Renal pelvis (tissue), 12 donors: ENCODE measurements at places on chromosomes 7 and 10. TPM values are rescaled to one million over a fixed set of nuclear protein-coding genes. Genes with fewer than 3 reads are reported as not detected.

The OR2F2 gene
- not detected for polyA plus RNA-seq

The CRPPA gene
- 5.1 TPM for polyA plus RNA-seq

The AKR1D1 gene
- not detected for polyA plus RNA-seq

The PNLIPRP1 gene
- polyA plus RNA-seq = 0.24 TPM

The CYP2C19 gene
- polyA plus RNA-seq = 0.06 TPM

DNA sequence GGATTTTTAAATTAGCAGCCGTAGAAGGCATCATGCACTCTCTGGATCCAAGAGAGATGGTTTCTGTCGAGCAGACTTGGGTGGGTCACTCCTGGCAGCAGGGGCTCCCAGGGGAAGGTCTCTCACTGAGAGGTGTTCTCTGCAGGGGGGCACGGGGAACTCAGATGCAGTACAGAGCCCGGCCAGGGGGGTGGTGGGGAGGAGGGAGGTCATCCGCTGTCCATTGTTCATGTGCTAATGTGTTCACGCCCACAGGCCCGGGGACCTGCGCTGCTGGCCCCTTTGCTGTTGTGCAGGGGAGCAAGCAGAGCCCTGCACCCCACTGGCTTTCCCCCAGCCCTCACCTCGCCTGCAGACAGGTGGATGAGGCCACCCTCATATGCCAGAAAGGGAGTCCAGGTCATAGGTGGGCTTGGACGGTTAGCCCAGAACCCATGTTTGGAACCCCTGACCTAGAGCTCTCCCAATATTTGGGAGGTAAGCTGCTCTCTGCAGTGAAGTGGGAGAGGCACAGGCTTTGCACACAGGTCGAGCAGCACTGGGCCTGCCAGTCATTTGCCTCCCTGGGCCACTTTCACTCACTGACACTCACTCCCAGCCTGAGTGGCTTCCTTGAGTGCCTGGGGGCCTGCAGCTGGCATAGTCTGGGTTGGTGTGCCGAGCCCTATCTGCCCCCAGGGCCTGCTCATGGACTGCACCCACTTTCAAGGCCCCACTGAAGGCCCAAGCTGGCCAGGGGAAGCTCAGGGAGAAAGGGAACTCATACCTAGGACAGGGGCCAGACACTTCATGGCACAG lies 12.6 kb upstream of the TBRG4 start:
- DNase-seq = no peak

- DNase-seq = peak; percentile 80
Measured at GRCh38 chr7:26398756-26399509, 107.3 kb downstream of the SNX10 start.

- DNase-seq = no peak
Measured at GRCh38 chr7:155053002-155053401, 17.1 kb upstream of the HTR5A start.

GRCh38 chr7:117829450-117830117 lies 43.7 kb downstream of the CTTNBP2 start:
- DNase-seq = no peak

DNA sequence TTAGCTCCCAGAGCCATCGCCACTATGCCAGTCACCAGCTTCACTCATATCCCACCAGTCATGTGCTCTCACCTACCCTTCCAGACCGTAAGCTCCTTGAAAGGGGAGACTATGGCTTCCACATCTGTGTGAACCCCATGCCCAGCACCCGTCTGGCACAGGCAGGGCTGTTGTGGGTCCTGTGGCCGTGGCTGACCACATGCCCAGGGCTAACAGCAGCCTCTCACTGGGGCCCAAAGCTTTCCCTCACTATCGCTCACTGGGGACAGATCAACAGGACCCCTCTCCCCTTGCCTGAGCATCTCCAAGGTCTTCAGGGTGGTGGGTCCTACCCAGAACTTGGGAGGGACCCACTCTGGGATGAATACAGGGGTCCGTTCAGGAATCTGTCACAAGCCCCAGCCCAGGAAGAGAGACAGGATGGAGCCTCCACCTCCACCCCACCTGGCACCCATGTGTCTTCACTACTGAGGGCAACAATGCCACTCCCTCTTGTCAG lies 303.9 kb downstream of the GRID1 start:
- no peak for DNase-seq

DNA sequence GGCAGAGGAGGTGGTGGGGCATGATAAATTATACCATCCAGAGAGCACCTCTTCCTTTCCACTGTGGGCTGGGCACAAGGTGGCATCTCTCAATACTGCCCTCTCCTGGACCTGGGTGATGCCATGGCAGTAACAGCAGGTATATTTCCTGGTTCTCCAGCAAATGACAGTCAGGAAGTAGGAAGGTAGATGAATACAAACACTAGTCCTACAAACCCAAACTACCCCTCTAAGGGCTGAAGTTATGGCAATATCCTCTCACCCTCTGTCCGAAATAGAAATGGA lies 1004.9 kb downstream of the KCNMA1 start:
- no peak for DNase-seq

DNA sequence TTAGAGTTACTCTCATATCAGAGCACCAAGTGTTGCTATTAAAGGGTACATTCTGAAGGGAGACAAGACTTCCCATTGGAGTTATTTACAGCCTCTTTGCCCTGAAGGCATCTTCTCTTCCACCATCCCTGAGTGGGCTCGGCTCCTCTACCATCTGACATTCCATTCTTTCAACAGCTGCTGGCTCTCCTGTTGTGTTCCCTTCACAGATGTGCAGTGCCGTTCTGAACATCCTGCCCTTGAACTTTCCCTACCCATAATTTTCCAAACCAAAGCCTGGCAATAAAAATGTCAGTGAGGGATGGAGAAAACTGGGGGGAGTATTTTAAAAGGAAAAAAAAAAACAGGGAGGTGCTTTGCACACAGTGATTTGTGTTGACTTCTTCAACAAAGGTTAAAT lies 392.9 kb downstream of the KCNMA1 start:
- DNase-seq = peak; percentile 66

GRCh38 chr10:33142295-33142694 lies 184.3 kb upstream of the ITGB1 start:
- no peak for DNase-seq

- DNase-seq = no peak
Measured at GRCh38 chr10:130220251-130221185, 84.3 kb downstream of the GLRX3 start.

DNA sequence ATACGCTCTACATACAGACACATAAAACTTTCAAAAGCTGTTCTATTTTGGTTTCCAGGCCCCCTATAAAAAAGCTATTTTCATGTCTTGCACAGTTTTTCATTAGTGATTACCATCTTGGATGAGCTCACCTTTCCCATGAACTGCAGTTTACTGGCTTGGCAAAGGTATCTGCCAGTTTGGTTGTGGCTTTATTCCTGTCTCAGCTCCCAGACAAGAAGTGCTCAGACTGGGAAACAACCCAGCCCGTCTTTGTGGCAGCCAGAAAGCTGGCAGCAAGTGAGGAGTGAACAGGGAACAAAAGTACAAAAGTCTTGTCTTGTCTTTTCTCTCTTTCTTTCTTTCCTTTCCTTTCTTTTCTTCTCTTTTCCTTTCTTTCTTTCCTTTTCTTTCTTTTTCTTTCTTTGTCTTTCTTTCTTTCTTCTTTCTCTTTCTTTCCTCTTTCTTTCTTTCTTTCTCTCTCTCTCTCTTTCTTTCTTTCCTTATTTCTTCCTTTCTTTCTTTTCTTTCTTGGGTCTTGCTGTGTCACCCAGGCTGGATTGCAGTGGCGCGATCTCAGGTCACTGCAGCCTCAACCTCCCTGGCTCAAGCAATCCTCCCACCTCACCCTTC lies 138.8 kb downstream of the CFAP58 start:
- DNase-seq = no peak

DNA sequence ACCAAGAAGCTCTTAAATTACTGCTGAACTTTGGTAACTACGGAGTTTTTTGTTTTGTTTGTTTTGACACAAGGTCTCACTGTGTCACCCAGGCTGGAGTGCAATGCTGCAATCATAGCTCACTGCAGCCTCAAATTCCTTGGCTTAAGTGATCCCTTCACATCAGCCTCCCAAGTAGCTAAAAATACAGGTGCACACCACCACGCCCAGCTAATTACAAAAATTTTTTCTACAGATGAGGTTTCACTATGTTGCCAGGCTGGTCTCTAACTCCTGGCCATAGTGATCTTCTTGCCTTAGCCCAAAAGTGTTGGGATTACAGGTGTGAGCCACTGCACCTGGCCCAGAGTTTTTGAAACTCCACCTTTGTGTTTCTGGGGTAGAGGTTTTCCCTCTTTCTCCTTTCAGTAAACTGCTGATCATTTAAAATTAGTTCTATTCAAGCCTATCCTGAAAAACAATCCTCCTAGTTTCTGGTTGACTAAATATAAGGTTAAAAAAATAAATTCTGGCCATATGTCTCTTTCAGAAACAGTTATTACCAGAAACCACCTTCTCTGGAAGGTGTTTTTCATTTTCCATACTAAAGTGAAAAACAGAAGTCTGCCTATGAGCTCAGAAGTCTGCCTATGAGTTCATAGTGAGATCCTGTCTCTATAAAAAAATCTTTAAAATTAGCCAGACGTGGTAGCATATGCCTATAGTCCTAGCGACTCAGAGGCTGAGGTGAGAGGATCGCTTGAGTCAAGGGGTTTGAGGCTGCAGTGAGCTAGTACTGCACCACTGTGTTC lies 63.9 kb downstream of the VOPP1 start:
- no peak for DNase-seq
